ENCODE measurements at places on chromosomes 1 and 21. TPM values are rescaled to one million over a fixed set of nuclear protein-coding genes. Genes with fewer than 3 reads are reported as not detected.
A peak's percentile ranks its signal among the peaks of the same experiment; 100 is the strongest.

DNA sequence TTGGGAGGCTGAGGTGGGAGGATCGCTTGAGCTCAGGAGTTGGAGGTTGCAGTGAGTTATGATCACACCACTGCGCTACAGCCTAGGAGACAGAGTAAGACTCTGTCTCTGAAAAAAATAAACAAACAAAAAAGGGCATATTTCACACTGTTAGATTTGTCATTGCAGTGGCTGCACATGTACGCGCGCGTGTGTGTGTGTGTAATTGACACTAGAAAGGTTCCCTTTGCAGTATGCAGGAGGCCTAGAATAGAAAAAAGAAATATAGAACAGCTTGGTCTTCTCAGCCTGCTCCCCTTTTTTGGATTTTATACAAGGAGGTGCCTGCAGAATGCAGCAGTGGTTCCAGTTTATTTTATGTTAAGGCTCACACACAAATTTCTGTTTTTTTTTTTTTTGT lies 8.6 kb downstream of the MACO1 start:
- H3K27ac ChIP-seq, result no peak overlapping the region
- DNase-seq, result no peak
- no peaks in the 10 kb centered on the region for H3K27me3 ChIP-seq
- no peaks in the 10 kb centered on the region for H3K36me3 ChIP-seq
- no peaks in the 10 kb centered on the region for H3K4me1 ChIP-seq

- H3K27me3 ChIP-seq, result no peaks in the 10 kb centered on the region
- no peak for DNase-seq
- H3K36me3 ChIP-seq, result no peaks in the 10 kb centered on the region
- no peaks in the 10 kb centered on the region for H3K4me1 ChIP-seq
- H3K27ac ChIP-seq, result no peak overlapping the region
- H3K4me3 ChIP-seq, result no peak overlapping the region
Observed at GRCh38 chr1:38173848-38174247, 127.3 kb upstream of the POU3F1 start.

DNA sequence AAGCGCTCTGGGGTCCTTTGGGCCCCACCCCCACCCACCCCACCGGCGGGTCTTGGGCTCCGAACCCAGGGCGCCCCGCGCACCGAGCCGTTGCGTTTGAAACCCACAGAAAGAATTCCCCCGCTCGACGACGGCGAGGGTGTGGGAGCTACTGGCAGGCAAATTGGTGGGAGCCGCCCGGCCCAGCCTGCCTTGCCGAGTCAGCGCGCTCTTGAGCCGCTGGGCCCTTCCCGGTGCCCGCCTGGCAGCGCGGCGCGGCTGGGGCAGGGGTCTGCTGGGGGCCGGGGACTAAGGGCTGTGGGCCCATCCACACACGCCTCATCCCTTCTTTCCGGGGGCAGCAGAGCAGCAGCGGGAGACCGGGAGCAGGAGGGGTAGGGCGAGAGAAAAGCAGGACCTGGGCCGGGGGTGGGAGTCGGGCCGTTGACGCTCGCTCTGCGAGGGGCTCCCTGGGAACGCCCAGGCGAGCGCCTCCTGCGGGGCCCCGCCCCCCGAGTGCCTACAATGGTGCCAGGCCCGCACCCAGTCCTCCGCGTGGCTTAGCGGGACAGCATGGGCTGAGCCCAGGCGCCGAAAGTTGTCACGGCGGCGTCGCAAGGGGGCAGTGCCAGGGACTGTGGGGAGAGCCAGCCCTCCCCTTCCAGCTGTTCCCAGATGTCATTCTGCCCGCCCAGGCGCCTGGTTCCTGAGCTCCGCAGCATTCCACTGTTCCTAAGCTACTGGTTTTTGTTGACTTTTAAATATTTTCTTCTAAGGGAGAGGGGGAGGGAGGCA lies at the start of gene C1orf94:
C1orf94 (plus strand) TSS at position 78 of the 774 bp plus-strand sequence. CDS start 883 bp downstream, outside the sequence.
- DNase-seq, result peak; percentile 56
- peaks cover 58% of the 10 kb centered on the region for H3K4me1 ChIP-seq
- no peaks in the 10 kb centered on the region for H3K36me3 ChIP-seq
- peaks cover 15% of the 10 kb centered on the region for H3K27me3 ChIP-seq
- H3K27ac ChIP-seq, result no peak within 1 kb of the TSS

GRCh38 chr1:165841582-165842017 lies 14.2 kb downstream of the UCK2 start:
- no peaks in the 10 kb centered on the region for H3K36me3 ChIP-seq
- H3K27ac ChIP-seq, result peak overlapping the region; percentile 10
- H3K4me3 ChIP-seq, result no peak overlapping the region
- no peak for DNase-seq

DNA sequence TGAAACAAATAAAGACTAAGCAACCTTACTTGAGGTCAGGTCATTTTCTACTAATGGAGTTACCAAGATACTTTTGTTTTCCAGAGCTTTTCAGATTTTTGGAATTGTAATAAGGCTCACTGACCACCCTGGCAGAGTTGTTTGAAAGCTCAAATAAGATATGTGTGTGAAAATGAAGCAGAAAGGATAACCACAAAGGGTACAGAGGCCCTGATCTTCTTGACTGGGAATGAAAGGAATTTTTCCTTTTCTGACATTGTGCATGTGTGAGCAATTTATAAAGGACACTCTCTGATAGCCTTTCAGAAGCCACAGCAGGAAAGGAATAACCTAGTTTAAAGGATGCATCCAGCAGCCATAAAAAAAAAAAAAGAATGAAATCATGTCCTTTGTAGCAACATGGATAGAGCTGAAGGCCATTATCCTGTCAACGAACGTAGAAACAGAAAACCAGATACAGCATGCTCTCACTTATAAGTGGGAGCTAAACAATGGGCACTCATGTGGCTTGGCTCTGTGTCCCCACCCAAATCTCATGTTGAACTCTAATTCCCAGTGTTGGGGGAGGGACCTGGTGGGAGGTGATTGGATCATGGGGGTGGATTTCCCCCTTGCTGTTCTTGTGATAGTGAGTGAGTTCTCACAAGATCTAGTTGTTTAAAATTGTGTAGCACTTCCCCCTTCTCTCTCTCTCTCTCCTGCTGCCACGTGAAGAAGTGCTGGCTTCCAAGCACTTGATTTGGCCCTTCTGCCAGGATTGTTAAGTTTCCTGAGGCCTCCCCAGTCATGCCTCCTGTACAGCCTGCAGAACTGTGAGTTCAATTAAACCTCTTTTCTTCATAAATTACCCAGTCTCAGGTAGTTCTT lies 3.1 kb upstream of the SRP9 start:
- no peaks in the 10 kb centered on the region for H3K36me3 ChIP-seq
- no peak overlapping the region for H3K27ac ChIP-seq
- no peak overlapping the region for H3K4me3 ChIP-seq
- peaks cover 39% of the 10 kb centered on the region for H3K4me1 ChIP-seq
- no peak for DNase-seq
- H3K27me3 ChIP-seq, result no peaks in the 10 kb centered on the region

DNA sequence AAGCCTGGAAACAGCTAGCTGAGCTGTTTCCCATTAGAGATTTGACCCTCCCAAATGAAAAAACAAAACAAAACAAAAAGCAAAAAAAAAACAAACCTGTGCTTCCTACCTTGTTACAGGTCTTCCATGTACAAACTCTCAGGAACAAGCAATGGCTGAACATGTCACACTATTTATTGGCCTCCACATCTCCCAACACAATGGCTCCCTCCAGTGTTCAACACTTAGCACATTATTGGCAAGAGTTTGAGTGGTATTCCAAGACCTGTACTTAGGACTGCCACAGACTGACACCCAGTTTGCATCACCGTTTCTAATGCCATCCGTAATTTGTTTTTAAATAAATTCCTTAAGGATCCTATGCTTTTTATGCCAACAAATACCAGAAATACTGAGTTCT lies 195.0 kb upstream of the OLFM3 start:
- no peak overlapping the region for H3K4me3 ChIP-seq
- no peak overlapping the region for H3K27ac ChIP-seq
- H3K27me3 ChIP-seq, result no peaks in the 10 kb centered on the region
- H3K4me1 ChIP-seq, result 0 out of 2 replicates have a peak, but pooled peaks cover 3% of the 10 kb centered on the region

DNA sequence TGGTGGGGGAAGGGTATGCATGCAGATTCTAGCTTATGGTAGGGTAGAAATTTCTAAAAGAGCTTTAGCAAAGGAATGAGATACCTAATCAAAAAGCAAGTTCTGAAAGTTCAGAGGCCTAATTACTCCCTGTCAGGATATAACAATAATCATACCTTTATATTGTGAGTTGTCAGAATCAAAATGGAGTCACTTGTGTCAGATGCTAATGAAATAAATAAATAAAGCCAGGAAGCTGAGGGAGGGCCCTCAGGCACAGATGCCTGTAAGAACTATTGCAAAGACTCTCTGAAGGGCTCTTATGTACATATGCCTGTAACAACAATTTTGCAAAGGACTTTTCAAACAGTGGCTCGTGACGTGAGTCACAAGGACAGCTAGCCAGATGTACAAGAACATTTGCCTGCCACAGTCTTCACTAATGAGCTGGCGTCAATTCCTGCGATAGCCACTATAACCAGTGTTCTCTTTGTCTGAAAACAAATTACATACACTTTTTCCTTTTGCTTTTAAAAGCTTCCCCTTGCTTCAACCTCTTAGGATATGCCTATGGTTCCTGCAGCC lies 27.4 kb upstream of the DNASE2B start:
- H3K27me3 ChIP-seq, result no peaks in the 10 kb centered on the region
- no peaks in the 10 kb centered on the region for H3K4me1 ChIP-seq
- H3K36me3 ChIP-seq, result no peaks in the 10 kb centered on the region
- no peak overlapping the region for H3K27ac ChIP-seq
- no peak for DNase-seq

Gene PLA2G2A
- 1.9 TPM for total RNA-seq
